ENCODE measurements at places on chromosomes 16 and 17.

- no peak for DNase-seq
These were observed 764 bp upstream of the SMURF2 start for GRCh38 chr17:64662774-64663367.

GRCh38 chr17:16905593-16906191 is 66.2 kb downstream of the TNFRSF13B start:
- peak; percentile 97 for DNase-seq

DNA sequence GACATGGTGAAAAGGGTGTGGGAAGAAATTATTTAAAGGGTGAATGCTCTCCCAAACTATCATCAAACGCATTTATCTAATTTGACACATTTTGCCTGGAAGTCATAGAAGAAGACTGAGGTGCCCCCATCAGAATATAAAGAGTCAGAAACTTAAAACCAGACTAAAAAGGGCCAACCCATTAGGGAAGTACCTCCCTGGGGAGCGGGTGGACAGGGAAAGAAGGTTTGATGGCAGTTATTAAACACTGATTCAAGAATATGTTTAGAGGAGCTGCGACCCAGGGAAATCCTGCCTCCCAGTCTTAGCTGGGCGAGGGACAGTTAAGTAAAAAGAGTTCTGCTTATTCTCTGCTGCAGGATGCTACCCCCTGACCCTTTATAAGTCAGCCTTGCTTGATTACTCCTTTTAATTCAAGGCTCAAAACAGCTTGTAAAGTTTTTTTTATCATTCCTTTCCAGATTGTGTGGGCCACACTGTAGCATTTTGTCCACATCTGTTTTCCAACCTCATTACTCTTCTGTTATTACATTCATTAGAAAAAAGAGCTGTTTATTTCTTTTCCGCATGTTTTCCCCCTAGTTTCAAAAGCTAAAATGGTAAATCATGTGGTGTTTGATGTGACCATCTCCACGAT is 138.5 kb upstream of the TBX2 start:
- DNase-seq, result no peak

GRCh38 chr17:16878606-16879005 is 93.3 kb downstream of the TNFRSF13B start:
- DNase-seq, result no peak

- no peak for DNase-seq
These were observed 21.1 kb upstream of the DOC2B start for GRCh38 chr17:202501-202951.

- peak; percentile 50 for DNase-seq
These were observed 1.2 kb downstream of the ATP6V0A1 start for GRCh38 chr17:42459801-42460281.

DNA sequence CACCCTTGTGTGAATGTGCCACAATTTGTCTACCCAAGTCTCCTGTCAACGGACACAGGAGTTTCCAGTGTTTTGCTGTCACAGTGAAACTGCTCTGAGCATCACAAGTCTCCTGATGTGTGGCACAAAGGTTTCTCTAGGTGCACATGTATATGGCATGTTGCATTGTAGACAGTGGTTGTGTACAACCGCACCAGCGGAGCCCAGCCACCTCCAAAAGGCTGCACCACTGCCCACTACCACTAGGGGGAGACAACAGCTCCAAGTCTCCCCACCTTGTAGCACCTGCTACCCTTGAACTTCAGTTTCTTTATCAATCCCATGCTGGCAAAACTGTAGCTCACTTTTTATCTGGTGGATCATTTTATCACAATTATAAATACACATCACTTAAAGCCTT is 95.5 kb upstream of the ZNF469 start:
- DNase-seq, result no peak
